ENCODE measurements at places on chromosomes 3 and 15. TPM values are rescaled to one million over a fixed set of nuclear protein-coding genes. Genes with fewer than 3 reads are reported as not detected.

The CLDN11 gene
- 32.0 TPM for total RNA-seq

The BCHE gene
- not detected for total RNA-seq

- DNase-seq: no peak
These were observed 7.1 kb downstream of the CELSR3 start for GRCh38 chr3:48655606-48656005.

GRCh38 chr3:113545594-113545993 lies 13.2 kb downstream of the SIDT1 start:
- no peak for DNase-seq

DNA sequence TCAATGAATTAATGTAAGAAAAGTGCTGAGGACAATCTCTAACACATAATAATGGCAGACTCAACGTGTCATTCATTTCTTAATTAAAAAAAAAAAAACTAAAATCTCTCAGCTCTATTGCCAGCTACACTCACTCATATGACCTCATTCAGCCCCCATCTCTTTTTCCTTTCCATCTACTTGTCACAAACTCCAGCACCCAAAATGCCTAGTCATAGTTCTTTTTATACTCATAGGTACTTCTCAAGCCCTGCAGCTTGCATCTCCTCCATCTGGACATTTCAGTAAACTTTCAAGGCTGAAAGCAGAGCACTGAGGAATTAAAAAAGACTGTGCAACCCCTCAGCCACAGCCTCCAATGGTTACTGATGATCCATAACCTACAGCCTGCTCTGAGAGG lies 109.8 kb downstream of the PLCH1 start:
- no peak for DNase-seq

The TMC3 gene
- total RNA-seq: not detected

The GOLGA8G gene
- total RNA-seq: not detected

GRCh38 chr3:29385046-29385830 lies 104.4 kb downstream of the RBMS3 start:
- DNase-seq: no peak

- no peak for DNase-seq
These were observed 148.6 kb upstream of the MME start for GRCh38 chr3:154931484-154931883.

The CD96 gene
- not detected for total RNA-seq

- no peak for DNase-seq
These were observed 1.2 kb downstream of the KLHDC8B start for GRCh38 chr3:49172551-49173041.

- no peak for DNase-seq
These were observed 54.8 kb downstream of the ARHGEF26 start for GRCh38 chr3:154176036-154176435.

The TNFSF10 gene
- total RNA-seq: 1.2 TPM

DNA sequence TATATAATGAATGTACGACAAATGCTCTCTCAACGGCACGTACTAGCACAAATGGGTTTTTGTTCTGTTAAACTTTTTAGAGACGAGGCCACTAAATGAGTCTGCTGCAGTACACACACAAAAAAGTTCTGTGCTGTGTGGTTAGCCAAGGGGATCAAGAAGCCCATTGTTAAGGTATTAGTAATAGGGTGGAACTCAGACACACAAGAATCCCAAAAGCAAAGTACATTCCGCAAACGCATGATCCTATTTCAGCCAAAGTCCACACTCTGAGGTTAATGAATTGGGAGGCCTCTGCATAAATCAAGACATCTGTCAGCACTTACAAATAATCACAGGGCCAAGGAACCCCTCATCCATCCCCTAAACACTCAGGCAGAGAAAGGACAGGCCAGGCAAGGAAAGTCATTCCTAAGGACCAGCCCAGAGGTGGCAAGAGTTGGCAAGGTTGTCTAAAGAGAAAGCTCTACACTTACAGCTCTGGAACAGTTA lies 12.1 kb downstream of the OSBPL10 start:
- peak; percentile 97 for DNase-seq

The RPP25 gene
- 7.1 TPM for total RNA-seq

DNA sequence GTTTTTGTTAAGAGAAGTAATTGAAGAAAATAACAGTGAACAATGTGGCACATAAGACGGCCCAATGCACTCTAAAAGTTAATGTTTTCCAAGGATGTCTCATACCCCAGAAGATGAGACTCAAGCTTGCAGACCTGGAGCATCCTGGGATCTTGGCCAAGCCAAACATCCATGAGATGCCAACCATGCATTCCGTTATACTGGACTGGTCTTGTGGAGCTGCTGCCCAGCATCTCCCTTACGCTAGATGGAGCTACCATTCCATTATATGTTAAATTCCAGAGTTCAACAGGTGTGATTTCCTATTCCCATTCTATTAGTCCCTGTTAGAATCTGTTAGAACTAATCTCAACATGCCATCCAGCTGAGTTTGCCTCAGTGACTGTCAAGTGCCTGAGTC lies 181.8 kb downstream of the PDCD6IP start:
- DNase-seq: peak; percentile 84

DNA sequence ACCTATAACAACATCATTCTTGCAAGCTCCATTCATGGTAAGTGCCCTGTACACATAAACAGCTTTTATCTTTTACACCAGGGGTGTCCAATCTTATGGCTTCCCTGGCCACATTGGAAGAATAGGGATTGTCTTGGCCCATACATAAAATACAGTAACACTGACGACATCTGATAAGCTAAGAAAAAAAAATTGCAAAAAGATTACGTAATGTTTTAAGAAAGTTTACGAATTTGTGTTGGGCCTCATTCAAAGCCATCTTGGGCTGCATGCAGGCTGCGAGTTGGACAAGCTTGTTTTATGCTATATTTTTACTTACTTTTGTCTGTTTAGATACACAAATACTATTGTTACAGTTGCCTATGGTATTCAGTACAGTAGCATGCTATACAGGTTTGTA lies 31.6 kb downstream of the ZNF654 start:
- no peak for DNase-seq

GRCh38 chr15:67175643-67176071 lies 78.8 kb downstream of the AAGAB start:
- no peak for DNase-seq

The IMP3 gene
- 92.6 TPM for total RNA-seq

DNA sequence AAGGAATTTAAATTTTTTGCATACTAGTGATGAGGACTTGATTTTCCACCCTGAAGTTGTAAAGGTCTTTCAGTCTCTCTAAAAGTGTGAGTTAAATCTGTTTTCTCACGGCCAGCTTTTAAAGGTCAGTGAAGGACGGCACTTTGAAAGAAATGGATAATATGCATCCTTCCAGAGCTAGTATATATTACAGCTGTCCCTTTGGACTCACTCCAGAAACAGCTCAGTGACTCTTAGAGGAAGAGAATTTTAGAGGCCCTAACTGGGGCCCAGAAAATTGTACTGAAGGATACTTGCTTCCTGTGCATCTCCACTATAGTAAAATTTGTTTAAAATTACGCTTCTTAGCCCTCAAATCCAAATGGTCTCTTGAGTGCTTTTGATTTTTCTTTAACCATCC lies 41.6 kb downstream of the PIK3CA start:
- no peak for DNase-seq

- no peak for DNase-seq
These were observed 20.7 kb downstream of the TATDN2 start for GRCh38 chr3:10268930-10269329.

- peak; percentile 94 for DNase-seq
These were observed 27.9 kb upstream of the TGFBR2 start for GRCh38 chr3:30578479-30578878.

The OXTR gene
- 21.5 TPM for total RNA-seq

- no peak for DNase-seq
These were observed 156.0 kb upstream of the TPM1 start for GRCh38 chr15:62886431-62887071.

DNA sequence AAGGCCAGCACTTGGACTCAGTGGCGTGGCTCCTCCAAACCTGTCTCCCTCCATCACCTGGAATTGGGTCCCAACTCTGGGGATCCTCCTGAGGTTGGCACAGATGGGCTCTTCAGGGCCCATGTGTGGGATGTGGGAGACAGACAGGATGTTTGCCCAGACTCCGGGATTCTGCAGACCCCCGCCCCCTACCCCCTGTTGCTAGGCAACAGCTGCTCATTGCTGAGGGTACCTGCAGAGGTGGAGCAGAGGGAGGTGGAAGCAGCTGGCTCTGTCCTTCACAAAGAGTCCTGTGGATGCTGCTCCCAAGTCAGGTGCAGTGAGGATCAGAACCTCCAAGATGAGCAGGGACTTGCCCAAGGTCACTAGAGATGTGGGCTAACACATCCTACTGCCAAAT lies 40.0 kb upstream of the SLC6A1 start:
- DNase-seq: no peak

GRCh38 chr3:59381282-59381681 lies 331.5 kb upstream of the CFAP20DC start:
- DNase-seq: no peak

The NDN gene
- not detected for total RNA-seq

The ARNT2 gene
- total RNA-seq: 0.11 TPM

GRCh38 chr3:59213860-59214259 lies 164.0 kb upstream of the CFAP20DC start:
- DNase-seq: no peak

- no peak for DNase-seq
These were observed 89.7 kb downstream of the SSR3 start for GRCh38 chr3:156465194-156465593.

DNA sequence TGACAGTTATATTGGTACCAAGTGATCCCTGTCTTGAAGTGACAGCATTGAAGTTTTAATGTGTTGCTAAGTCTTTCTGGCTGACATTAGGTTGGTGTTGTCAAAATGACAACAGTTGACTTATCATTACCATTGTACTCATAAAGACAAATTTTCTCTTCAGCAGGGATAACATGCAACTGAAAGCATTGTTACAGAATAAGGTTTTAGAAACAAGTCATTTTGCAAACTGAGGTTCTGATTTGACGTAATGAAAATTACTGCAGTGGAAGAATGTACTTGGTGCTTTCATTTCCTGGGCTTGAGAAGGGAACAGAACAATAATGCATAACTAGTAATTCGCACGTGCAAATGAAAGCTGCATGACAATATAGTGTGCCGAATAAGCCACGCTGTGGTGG lies 75.1 kb downstream of the MOBP start:
- DNase-seq: no peak

DNA sequence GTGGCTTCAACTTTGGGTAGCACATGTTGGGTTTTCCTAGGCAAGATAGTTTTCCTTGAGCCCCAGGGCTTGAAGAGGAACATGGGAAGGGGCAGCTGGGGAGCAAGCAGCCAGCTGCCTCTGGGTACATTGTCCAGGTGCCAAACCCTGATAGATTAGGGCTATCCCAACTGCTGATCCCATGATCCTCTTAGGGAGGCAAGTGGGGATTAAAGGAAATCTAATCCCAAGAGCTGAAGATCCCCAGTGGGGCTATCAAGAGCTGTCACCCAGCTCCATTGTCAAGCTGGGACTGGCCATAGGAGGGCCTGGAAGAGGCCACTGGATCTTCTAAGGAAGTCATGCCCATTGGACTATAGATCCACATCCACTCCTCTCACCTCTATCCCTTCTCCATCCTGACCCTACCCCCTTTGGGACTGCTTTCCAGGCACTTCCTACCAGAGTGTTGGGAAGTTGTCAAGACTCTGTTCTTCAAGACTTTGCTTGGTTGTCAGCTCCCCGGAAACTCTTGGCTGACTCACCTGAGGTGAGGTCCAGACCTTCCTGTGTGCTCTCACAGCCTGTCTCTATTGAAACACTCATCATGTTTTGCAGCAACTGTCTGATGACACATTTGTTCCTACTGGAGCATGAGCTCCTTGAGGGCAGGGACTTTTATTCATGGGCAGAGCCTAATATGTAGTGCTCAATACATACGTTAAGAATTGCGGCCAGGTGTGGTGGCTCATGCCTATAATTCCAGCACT lies 5.9 kb downstream of the CAMK2N2 start:
- DNase-seq: peak; percentile 76

DNA sequence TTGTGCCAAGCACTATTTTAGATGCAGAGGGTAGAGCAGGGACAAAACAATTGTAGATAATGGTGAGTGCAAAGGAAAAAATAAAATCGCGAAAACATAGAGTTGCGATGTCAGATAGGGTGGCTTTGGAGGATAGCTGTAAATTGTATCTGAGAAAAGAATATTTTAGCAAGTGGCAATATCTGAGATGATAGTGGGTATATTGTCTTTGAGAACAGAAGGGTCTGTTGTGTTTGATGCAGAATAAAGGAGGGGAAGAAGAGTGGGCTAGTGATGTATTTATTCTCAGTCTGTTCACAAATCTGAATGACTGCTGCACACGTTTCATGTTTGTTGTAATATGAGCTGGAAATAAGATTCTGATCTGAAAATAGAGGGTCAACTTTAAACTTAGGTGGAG lies 396.8 kb downstream of the CADM2 start:
- no peak for DNase-seq

DNA sequence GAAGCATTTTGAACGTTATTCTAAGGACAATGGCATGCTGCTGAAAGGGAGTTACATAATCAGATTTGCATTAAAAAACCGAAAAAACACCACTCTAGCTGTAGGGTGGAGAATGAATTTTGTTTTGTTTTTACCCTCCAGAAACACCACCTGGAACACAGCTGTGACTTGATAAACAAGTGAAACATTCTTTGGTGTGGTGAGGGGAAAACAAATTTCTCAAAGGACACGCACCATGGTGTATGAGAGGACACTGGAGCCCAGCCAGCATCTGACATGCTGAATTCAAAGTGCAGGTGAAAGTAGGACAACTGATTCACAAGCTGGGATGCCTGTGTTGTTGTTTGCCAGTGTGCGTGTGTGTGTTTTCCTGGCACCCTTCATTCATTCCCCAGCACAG lies 554.5 kb upstream of the TBL1XR1 start:
- no peak for DNase-seq

The TRIM42 gene
- not detected for total RNA-seq

DNA sequence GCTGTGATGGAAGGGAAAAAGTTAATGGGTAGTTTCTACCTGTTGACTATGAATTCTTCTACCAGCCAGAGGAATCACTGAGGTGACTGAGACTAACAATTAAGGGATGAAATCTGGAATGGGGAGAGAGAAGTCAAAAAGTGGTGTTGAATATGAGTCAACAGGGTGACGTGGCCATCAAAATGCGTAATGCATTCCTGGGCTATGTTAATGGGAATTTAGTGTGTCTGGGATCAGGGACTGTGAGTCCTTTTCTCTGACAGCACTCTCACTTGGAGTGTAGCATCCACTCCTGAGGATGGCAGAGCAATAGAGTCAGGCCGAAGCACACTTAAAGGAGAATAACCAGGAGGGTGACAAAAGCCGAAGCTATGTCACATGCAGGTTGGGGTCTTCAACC lies 60.4 kb downstream of the MESD start:
- DNase-seq: peak; percentile 36

The FBLN2 gene
- 2.1 TPM for total RNA-seq

DNA sequence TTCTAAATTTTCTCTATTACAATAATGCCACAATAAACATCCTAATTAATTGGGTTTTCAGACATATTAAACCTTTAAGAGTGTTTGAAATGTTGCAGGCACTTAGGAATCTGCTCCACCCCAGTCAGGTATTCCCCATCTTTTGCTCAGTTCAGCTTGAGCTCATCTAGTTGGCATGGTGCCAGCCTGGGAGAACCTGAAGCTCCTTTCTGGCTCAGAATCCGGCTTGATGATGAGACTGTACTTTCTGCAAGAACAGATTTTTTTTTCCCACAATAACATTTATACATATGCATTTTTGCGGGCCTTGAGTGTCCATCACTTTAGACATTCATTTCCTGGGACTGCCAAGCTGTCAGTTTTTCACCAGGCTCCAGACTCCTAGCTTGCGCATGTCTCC lies 7.7 kb upstream of the OXSR1 start:
- DNase-seq: peak; percentile 83
